ENCODE measurements at places on chromosomes 6 and 20. TPM values are rescaled to one million over a fixed set of nuclear protein-coding genes. Genes with fewer than 3 reads are reported as not detected.

DNA sequence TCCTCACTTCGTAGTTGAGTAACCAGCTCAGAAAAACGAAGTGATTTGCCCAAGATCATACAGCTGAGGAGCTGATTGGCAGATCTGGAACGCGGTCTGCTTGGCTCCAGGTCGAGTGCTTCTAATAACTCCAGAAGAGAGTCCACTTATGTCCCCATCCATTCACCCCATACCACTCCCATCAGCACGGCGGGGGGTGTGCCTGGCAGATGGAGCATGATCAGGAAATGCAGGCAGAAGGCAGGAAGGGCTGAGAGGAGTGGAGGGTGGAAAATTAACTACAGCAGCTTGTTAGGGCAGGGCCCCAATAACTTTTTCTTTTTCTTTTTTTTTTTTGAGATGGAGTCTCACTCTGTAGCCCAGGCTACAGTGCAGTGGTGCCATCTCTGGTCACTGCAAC is 15.0 kb downstream of the FITM2 start:
- peaks cover 2% of the 10 kb centered on the region for H3K36me3 ChIP-seq
- H3K4me1 ChIP-seq: no peaks in the 10 kb centered on the region
- no peaks in the 10 kb centered on the region for H3K27me3 ChIP-seq
- H3K4me3 ChIP-seq: no peak overlapping the region
- DNase-seq: no peak
- no peak overlapping the region for H3K27ac ChIP-seq

DNA sequence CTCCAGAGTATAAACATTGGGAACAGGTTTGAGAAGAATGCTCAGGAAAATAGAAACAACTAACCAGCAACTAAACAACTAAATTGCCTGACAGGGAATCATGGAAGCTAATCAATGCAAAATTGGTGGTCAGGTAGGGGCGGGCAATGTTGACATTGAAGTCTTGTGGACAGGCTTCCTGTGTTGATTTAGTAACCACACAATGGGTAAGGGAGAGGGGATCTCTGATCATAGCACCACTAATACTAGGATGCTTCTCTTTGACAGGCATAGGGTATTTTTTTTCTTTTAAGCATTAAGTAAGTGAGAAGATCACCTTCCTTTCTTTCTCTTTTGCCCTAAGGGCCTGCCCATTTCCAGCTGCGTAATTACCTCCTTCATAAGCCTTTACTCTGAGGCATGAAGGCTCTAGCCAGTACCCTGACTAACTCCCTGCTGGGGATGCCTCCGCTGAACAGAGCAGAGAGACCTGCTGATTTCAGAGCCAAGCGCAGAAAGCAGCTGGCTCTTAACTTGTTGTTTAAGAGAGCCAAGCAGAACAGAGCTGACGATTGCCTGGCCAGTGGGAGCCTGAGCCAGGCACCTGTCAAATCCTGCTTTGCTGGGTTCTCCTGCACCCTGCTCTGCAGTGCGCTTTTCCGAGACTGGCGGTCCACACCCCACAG is 118.7 kb downstream of the BMP2 start:
- no peak overlapping the region for H3K27ac ChIP-seq
- H3K36me3 ChIP-seq: no peaks in the 10 kb centered on the region
- no peaks in the 10 kb centered on the region for H3K27me3 ChIP-seq
- no peak overlapping the region for H3K4me3 ChIP-seq

Gene PTPRK
- 25.9 TPM for total RNA-seq

DNA sequence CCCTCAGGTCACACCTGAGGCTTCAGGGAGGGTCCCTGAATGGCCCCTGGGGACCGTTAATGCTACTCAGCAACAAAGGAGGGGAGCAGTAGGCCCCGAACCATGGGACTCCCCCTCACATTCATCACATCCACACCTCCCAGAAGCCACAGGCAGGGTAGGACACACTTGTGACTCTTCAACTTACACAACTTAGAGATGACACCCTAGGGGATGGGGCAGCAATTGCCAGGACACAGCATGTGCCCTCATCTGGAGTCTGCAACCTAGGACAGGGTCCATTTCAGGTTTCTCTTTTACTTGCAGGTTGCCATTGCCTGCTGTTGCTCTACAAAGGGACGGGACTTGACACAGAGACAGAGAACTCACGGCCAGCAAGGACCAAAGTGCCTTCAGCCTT is 770 bp downstream of the ULBP3 start:
- H3K27ac ChIP-seq: no peak overlapping the region
- H3K4me1 ChIP-seq: peaks cover 3% of the 10 kb centered on the region
- DNase-seq: no peak
- H3K4me3 ChIP-seq: peak overlapping the region; percentile 68
- H3K27me3 ChIP-seq: no peaks in the 10 kb centered on the region
- no peaks in the 10 kb centered on the region for H3K36me3 ChIP-seq

Gene CLVS2
- not detected for total RNA-seq

DNA sequence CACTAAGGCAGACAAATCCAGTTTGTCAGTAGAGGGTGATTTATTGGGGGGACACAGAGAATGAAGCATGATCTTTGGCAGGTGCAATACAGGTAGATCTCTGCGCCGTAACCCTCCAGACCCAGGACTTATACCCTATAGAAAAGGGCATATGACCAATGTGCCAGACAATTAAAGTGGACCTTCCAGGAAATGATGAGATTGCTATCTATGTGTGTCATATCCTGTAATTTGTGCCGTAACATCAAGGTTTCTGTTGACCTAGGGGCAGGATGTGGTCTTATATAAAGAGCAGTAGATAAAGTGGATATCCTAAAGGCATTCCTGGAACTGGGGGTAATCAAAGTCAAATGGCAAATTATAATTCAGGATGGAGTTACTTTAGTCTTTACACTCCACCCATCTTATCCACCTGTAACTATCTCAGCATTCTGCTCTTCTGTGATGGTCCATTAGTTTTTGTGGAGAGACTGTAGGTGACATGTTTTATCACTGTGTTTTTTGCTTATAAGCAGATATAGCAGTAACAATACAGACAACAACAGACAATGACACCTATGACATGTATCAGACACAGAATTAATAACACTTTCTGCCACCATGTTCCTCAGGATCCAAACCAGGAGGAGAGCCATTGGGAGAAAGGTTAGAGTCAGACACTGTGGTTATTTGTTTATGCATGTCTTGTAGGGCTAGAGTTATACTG is 43.1 kb upstream of the ZNF337 start:
- no peak for DNase-seq
- H3K4me1 ChIP-seq: no peaks in the 10 kb centered on the region
- H3K27me3 ChIP-seq: no peaks in the 10 kb centered on the region
- H3K36me3 ChIP-seq: no peaks in the 10 kb centered on the region

Gene MOG
- total RNA-seq: not detected

GRCh38 chr6:3405679-3406078 is 51.2 kb downstream of the SLC22A23 start:
- H3K27me3 ChIP-seq: no peaks in the 10 kb centered on the region
- H3K36me3 ChIP-seq: no peaks in the 10 kb centered on the region
- DNase-seq: no peak
- H3K4me1 ChIP-seq: peaks cover 81% of the 10 kb centered on the region
- peak overlapping the region; percentile 63 for H3K27ac ChIP-seq

DNA sequence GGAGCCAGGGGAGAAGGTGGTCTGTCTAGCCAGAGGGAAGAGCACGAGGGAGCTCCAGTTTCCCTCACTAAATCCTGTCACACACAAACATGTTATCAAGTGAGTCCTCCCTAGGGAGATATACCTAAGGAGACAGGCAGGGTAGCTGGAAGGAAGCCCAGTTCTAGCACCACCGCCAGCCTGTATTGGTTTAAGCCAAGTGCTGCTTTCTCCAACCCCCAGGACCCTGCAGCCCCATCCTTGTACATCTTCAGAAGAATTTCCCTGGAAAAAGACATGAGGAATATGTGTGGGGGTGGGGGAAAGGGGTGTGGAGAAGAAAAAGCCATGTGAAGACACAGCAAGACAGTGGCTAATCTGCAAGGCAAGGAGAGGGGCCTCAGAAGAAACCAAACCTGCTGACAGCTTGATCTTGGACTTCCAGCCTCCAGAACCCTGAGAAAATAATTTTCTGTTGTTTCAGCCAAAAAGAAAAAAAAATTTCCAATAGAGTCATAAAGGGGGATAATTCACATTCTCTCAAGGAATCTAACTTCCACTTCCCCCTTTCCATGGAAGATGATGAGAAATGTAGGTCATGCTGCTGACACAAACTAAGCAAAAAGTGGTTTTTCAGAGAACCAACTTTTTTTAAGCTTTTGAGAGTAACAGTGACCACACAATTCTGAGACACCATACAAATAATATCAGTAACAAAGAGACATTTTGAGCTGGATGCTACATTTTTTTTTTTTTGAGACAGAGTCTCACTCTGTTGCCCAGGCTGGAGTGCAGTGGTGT is 103.2 kb upstream of the PRDM1 start:
- peaks cover 6% of the 10 kb centered on the region for H3K27me3 ChIP-seq
- H3K4me3 ChIP-seq: no peak overlapping the region
- H3K36me3 ChIP-seq: no peaks in the 10 kb centered on the region
- peaks cover 17% of the 10 kb centered on the region for H3K4me1 ChIP-seq

- H3K27ac ChIP-seq: no peak overlapping the region
- H3K4me1 ChIP-seq: no peaks in the 10 kb centered on the region
- no peak for DNase-seq
- no peaks in the 10 kb centered on the region for H3K36me3 ChIP-seq
- H3K27me3 ChIP-seq: no peaks in the 10 kb centered on the region
Observed at GRCh38 chr6:132362442-132363185, 38.7 kb downstream of the MOXD1 start.

DNA sequence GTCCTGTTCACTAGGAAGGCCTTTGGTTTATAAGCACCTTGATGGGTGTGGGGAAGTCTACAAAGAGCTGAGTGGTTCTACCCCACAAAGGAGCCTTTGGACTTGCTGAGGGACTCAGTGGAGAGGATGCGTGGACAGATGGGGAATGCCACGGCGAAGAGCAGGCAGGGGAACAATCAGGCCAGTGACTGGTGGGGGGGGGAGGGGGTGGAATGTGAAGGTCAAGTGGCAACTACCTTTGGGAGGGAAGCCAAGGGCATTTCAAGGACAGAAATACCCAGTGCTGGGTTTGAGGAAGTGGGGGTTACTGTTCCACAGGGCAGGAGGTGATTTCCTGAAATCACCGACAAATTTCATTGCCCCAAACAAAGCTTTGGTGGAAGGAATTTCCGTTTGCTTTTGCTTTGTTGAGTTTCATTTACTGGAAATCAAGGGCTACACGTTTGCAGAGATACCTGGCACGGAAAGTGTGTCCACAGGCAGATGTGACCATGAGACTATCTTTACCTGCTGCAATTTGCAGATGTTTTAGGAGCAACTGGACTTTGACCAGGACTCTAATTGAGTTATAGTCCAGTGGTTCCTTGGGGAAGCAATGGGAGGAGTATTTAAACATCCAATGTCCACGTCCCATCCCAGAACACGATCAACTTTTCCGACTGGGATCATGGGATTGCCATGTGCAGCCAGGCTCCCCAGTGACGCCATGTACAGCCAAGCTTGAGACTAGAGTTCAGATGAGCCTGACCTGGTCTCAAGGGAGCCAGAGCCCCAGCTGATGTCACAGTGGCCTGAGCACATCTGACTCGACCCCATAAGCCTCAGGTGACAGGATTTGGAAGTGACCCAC is 8.0 kb downstream of the CST3 start:
- peaks cover 12% of the 10 kb centered on the region for H3K36me3 ChIP-seq
- H3K4me3 ChIP-seq: no peak overlapping the region
- no peaks in the 10 kb centered on the region for H3K27me3 ChIP-seq
- H3K27ac ChIP-seq: no peak overlapping the region
- no peak for DNase-seq

GRCh38 chr6:551405-551804 is 105.5 kb downstream of the HUS1B start:
- H3K27me3 ChIP-seq: no peaks in the 10 kb centered on the region
- no peak overlapping the region for H3K4me3 ChIP-seq
- H3K4me1 ChIP-seq: no peaks in the 10 kb centered on the region
- no peak overlapping the region for H3K27ac ChIP-seq

DNA sequence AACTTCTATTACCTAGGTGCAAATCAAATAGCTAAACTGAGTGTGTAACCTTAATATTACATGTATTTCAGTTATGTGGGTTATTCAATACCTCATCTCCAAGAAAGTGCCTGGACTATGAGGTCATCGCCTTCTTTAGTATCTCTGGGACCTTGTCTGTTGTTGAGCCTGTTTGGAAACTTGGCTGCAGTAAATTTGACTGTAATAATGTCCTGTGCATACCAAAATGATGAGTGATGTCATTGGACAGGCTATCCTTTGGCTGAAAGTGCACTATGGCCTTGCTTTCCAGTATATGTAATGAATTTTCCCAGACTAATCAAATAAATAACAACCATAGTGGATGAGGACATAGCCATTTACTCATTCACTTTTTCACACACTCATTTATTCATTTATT is 455.1 kb downstream of the ADGRB3 start:
- H3K27ac ChIP-seq: no peak overlapping the region
- no peaks in the 10 kb centered on the region for H3K27me3 ChIP-seq
- H3K4me3 ChIP-seq: no peak overlapping the region
- H3K4me1 ChIP-seq: no peaks in the 10 kb centered on the region
- H3K36me3 ChIP-seq: no peaks in the 10 kb centered on the region

Gene FANCE
- 0.84 TPM for total RNA-seq

DNA sequence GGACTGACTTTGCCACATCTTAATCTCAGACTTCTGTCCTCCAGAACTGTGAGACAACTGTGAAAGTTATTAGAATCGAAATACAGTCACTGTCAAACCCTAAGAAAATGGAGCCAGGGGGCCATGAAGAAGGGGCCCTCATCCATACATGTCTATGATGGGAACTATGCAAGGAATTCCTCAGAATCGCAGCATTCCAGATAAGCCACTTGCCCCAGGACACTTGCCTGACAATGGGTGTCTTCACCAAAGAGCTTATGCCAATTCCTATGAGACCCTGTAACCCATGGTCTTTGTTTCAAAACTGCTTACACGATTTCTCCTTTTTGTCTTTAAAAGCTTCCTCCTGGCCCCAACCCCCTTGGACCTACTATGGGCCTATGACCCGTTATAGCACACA is 90.4 kb upstream of the FOXP4 start:
- no peak for DNase-seq
- H3K27me3 ChIP-seq: no peaks in the 10 kb centered on the region
- H3K4me3 ChIP-seq: no peak overlapping the region
- H3K27ac ChIP-seq: no peak overlapping the region
- no peaks in the 10 kb centered on the region for H3K4me1 ChIP-seq

Gene LAMA4
- 6.0 TPM for total RNA-seq

DNA sequence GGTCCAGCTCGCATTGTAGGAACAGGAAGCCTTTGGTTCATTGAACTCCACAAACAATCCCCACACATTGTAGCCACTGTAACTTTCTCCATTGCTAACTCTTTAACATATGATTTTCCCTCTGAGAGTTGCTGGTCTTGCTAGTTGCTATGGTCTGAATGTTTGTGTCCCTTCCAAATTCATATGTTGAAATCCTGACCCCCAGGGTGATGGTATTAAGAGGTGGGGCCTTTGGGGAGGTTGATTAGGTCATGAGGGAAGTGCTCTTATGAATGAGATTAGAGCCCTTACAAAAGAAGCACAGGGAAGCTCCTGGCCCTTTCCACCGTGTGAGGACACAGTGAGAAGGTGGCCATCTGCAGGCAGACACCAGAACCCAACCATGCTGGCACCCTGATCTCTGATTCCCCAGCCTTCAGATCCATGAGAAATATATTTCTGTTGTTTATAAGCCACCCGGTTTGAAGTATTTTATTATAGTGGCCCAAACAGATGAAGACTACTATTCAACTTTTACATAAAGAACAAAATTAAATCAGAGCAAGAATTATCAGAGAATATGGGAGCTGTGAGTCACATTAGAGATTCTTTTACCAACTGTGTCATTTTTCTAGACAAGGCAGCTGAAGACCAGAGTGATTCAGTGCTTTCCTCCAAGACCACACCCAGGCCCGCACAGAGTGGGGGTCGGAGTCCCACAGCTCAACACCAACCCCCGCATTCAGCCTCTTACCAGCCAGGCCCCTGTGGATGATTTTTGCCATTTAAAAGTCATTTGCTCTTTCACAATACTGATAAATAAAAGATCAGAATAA is 143.0 kb downstream of the SAMD5 start:
- no peaks in the 10 kb centered on the region for H3K36me3 ChIP-seq
- no peak overlapping the region for H3K4me3 ChIP-seq

Data from liver (tissue), 10 donors.